Epithelial cell of esophagus (primary cell): ENCODE measurements at places on chromosomes 5 and 9.
A peak's percentile ranks its signal among the peaks of the same experiment; 100 is the strongest.

DNA sequence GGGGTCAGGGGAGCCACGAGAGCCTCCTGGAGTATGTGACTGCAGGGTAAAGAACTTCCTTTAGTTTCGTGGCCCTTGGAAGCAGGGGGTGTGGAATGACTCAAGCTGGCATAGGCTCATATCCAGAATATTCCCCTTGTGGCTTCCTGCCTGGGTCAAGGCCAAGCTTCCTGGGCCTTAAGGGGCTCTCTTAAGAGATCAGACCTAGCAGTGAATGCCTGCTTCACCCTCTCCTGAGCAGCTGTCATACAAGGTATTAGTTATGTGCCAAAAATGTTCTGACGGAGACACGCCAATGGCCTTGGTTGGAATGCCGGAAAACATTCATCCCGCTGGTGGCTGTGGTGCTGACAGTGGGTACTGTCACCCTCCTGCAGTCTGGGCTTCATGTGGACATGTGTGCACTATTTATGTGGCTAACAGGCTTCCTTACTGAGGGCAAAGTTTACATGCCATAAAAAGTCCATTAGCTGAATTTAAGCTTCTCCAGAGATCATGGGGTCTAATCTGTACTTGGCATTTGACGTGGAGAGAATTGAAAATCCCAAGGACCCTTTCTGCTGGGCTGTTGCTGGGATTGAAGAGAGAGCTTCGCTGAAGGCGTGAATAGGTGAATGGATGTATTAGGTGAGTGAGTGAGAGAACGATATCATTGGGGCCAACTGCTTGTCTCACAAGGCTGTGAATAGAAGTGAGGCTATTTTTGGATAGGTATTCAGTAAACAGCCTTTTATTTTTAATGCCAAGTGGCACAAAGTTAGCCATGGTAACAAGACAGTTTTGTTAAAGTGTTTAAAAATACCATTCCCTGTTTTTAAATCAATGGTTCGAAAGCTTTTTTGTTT, 156.8 kb downstream of the MACROH2A1 start:
- DNase-seq: peak; percentile 65

- no peak for DNase-seq
Measured at GRCh38 chr9:135525241-135526088, 4.2 kb downstream of the LCN1 start.

DNA sequence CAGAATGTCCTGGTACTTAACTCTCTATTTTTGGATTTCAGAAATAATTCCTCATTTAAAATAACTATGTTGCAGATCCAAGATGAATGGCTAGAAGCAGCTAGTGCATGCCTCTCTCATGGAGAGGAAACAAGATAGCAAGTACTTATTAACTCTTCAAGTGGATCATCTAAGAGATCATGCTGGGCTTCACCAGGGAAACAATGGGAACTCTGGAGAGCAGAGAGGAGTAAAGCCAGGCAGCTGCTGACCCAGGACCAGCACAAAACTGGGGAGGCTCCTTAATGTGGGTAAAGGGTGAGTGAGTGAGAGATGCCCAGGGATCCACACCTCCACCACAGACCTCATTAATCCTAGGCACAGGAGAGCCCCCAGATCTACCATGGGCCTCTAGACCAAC, 897.8 kb upstream of the ACO1 start:
- DNase-seq: no peak

DNA sequence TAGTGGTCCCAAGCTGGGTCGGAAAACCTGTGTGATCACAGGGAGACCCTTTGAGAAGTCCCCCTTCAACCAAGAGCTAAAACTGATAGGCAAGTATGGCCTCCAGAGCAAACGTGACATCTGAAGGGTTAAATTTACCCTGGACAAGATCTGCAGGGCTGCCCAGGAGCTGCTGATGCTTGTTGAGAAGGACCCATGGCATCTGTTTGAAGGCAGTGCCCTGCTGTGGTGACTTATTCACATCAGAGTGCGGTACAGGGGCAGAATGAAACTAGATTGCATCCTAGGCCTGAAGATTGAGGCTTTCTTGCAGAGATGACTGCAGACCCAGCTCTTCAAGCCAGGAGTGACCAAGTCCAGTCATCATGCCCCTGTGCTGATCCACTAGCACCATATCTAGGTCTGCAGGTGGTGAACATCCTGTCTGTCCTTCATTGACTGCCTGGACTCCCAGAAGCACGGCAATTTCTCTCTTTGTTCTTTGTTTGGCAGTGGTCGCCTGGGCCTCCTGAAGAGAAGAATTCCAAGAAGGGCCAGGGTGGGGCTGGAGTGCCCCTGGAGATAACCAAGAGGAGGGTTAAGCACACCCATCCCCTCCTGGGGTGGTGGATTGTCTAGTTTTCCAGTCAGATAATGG, 25.7 kb upstream of the CHD1 start:
- no peak for DNase-seq

DNA sequence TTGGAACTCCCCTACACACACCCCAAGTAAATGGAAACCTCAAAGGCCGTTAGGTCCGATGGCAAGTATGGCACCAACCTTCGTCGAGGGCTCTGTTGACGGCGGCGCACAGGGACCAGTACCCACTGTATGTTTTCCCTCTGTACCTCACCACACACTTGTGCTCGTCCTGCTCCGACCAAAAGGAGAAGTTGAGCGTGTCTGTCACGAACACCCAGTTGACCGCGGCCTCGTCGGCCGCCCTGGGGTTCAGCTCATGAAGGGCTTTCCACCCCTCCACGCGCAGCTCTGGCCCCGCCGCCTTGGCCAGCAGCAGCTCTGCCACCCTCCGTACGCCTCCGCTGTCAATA, 24.0 kb downstream of the HNRNPK start:
- DNase-seq: no peak

- DNase-seq: no peak
Measured at GRCh38 chr5:126280846-126281245, 142.4 kb upstream of the GRAMD2B start.

DNA sequence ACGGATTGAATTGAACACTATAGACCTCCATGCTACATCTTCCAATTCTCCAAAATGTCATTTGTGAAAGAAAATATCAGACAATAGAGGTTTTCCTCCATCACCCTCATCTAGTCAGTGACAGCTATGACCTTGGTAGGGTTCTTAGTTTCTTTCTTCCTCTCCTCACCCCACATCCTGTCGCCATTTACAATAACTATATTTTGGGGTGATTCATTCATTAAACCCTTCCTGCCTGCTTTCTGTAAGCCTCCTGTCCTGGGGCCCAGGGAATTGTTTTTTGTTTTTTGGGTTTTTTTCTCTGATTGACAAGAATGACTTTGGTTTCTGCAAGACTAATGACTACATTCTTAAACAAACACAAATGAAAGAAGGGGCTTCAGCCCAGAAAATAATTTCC, 82.6 kb downstream of the PRELID2 start:
- DNase-seq: no peak

- no peak for DNase-seq
Measured at GRCh38 chr9:135814421-135815095, 92.8 kb downstream of the CAMSAP1 start.

DNA sequence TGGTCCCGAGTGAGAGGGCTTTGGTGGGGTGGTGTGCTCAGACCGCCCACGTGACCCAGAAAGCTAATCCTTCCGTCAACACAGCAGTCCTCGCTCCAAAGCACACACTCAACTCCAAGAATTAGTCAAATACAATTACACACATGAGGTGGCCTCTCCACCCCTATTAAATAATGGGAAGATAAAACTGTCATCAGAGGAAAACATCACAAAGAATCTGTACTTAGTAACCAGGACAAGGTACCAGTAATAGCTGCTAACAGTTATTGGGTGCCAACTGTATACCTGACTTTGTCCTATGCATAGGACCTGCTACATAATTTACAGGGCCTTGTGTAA, 222.8 kb downstream of the HSPA4 start:
- DNase-seq: no peak

DNA sequence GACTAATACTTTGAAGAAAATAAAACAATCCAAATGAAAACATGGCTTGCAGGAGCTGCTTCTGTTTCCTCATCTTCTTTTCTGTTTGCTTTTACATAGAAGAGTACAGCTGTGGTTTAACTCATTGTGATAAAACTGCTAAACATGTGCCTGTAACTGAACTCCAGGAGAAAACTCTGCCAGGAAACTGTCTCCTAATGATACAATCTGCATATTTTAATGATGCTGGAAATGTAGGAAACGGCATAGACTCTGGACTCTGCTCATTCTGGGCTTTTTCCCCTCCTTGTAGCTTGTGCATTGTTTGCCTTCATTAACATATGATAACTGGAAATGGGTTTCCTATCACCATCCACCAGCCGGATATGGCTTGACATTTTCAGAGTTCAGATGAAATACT, 813.3 kb upstream of the WWC1 start:
- DNase-seq: no peak

DNA sequence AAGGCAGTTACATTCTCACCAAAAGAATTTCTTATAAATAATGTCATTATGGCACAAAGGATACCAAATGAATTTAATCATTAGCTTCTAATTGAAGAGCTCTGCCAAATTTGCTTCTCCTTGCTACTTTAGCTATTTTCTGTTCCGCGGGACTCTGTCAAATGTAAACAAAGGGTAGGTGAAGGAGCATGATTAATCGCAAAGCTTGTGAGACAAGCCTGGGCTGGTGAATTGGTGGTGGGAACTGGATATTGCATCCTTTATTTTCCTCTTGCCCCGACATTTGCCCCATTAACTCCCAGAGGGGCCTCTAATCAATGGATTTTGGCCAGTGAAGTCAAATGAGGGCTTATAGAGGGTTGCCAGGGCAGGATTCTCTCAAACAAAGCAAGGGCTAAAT, 234.2 kb upstream of the RFX3 start:
- peak; percentile 84 for DNase-seq

- DNase-seq: no peak
Measured at GRCh38 chr9:32965999-32966722, 35.3 kb downstream of the APTX start.

DNA sequence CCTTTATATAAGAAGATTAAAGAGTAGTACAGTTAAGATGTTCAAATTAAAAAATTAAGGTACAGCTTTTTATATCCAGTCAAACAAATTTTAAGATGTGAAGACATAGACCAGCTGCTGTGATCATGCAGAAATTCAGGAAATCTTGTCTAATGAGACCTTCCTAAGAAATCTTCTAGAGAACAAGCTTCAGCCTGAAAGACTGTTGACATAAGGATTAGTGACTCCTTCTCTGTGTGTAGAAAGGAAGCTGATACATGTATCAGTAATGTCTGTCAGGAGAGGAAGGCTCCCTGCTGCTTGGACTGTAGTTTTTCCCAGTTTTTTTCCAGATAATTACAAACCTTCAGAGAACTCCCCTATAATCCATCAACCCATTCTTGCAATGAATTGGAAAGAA, 75.8 kb upstream of the PCSK5 start:
- DNase-seq: peak; percentile 93

- DNase-seq: no peak
Measured at GRCh38 chr9:106625259-106625789, 237.6 kb upstream of the ZNF462 start.

- no peak for DNase-seq
Measured at GRCh38 chr5:158388021-158388420, 529.1 kb upstream of the CLINT1 start.
